Activated CD8-positive, alpha-beta memory T cell treated with anti-CD3 and anti-CD28 coated beads for 4 hours (primary cell): ENCODE measurements at places on chromosomes 6 and 20.

DNA sequence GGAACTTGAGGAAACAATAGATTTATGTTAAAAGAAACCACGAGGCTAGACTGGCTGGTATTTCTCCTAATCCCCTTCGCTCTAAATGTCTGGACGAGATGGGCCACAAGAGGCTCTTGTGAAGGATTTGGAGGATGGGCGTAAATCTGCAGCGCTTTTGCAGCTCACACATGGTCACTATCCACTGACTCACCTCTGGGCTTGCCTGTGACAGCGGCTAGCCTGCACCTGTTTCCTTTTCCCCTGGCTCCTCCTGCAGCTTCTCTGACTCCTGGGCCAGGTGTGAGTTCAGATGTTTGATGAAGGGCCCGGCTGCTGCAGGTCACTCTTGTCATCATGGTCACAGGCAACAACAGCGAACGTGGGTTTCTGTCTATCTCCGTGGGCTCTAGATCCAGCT, 629.4 kb downstream of the CBLN4 start:
- DNase-seq, result no peak

- no peak for DNase-seq
These were observed 172.0 kb downstream of the EYA2 start for GRCh38 chr20:47066484-47067270.

GRCh38 chr6:87784690-87785089, 82.7 kb upstream of the AKIRIN2 start:
- DNase-seq, result no peak

DNA sequence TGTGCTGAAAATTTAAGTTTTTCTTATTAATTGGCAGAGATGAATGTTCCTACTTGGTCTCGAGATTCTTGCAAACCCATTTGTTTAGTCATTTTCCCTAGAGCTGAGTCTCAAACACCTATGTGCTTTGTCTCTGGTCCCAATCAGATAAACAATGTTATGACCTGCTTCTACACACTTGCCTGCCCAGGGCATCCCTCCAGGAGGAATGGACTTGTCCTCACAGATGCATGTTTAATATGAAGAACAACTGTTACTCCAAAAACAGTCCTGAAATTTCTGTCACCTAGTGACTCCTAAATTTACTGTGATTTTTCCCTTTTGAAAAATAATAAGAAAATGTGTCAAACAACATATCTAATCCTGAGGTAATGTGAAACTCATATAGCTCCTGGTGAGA, 43.7 kb downstream of the HDGFL1 start:
- no peak for DNase-seq

- DNase-seq, result no peak
These were observed 893.4 kb downstream of the C6orf118 start for GRCh38 chr6:164415832-164416563.

GRCh38 chr6:12844284-12845223, 128.0 kb downstream of the PHACTR1 start:
- no peak for DNase-seq

GRCh38 chr6:44679438-44680201, 292.1 kb downstream of the CDC5L start:
- DNase-seq, result no peak

GRCh38 chr20:4095639-4096038, 80.3 kb upstream of the RNF24 start:
- DNase-seq, result no peak

DNA sequence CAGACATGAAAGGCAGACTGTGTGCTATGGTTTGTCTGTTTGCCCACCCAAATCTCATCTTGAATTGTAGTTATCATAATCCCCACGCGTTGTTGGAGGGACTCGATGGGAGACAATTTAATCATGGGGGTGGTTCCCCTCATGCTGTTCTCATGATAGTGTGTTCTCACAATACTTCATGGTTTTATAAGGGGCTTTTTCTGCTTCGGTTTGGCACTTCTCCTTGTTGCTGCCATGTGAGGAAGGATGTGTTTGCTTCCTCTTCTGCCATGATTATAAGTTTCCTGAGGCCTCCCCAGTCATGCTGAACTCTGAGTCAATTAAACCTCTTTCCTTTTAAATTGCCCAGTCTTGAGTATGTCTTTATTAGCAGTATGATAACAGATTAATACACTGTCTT, 47.2 kb upstream of the MICB start:
- DNase-seq, result no peak

DNA sequence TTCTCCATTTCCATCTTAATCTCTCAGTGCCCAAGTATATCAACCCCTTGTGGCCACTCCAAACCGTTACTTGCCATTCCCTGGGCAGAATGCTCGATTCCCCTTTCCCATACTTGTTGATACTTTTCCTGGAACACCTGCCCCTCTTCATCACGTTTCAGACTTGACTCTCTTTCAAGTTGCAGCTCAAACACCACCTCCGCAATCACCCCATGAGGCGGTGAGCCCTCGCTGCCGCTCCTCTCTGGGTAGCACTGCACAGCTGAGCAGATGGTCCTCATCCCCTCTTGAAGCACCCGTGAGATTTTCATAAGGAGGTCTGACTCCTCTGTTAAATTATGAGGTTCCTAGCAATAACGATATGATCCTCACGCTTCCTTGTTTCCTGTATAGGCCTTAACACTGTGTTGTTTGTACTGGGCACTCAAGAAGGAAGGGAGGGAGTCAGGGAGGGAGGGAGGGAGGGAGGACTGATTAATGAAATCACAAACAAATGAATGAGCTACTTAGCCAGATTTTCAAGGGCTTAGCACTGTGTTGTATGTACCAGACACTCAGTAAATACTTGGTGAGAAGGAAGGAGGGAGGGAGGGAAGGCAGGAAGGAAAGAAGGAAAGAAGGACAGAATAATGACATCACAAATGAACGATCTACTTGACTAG, 8.0 kb upstream of the UQCC2 start:
- DNase-seq, result no peak
